ENCODE measurements at places on chromosomes 12 and 14.

GRCh38 chr14:83909507-83909906, 1620.4 kb upstream of the FLRT2 start:
- no peak for DNase-seq

DNA sequence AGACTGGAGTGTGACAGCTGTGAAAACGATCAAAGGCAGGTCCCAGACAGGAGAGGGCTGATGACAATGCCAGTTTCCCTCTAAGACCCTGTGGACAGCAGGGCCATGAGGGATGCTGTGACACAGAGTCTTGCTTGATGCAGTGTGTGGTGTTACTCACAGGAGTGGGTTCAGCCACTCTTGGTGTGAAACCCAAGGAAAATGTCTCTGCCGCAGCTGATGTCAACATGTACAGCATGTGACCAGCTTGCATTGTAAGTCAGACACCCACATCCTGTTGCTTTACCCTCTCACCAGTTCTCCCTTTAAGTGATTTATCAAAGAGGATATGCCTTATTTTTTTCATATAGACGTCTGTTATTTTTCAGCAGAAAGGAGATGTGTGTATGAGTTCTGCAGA, 268.6 kb downstream of the BTG1 start:
- DNase-seq = peak; percentile 71

- no peak for DNase-seq
Observed at GRCh38 chr12:1662761-1663439, 28.0 kb upstream of the ADIPOR2 start.

DNA sequence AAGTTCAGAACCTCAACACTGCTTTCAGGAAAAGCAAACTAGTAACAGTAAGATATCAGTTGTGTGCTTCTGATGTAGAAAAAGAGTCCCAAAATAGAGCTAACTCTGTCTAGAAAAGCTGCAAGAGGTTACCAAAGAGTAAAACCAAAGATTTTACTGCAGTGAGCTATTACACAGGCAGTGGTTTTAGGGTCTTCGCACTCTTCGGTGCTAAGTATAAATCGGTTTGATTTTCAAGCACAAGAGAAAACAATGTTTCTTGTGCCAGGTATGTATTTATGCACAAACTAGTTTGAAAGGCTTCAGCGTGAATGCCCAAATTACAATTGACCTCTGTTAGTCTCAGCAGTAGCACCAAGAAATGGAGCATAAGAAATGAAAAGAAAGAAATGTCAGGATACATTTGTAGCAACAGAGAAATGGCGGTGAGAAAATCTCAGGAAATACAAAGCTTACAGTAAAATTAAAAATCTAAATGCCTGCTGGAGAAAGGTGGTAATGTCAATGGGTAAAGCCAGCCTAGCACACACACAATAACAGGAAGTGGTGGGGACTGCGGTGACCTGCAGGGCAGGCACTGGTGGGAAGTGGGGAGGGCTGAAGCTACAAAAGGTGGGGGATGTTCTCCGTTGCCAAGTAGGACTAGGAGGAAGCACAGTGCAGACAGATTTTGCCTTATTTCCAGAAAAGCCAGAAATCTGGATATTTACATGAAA, 18.0 kb upstream of the DYRK2 start:
- peak; percentile 63 for DNase-seq

- DNase-seq = no peak
Observed at GRCh38 chr12:3303410-3304136, 187.4 kb upstream of the PRMT8 start.

DNA sequence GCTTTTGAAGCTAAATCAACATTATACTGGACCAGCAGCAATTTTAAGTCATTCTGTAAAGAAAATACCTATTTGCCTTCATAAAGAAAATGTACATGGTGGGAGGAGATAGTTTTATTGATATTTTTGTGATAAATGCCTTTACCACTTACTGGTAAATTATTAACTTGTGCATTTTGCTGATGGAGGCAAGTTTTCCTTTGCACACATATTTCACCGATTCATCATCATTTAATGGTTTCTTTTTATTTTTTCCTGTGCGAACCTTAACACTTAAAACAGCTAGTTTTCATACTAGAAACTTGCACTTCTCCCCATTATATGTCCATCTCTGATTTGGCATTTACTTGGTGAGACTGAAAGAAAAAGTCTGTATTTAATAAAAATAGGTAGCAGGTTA, 239.3 kb downstream of the TRHDE start:
- no peak for DNase-seq

- DNase-seq = no peak
Observed at GRCh38 chr14:36320897-36321381, 502 bp upstream of the MBIP start.

DNA sequence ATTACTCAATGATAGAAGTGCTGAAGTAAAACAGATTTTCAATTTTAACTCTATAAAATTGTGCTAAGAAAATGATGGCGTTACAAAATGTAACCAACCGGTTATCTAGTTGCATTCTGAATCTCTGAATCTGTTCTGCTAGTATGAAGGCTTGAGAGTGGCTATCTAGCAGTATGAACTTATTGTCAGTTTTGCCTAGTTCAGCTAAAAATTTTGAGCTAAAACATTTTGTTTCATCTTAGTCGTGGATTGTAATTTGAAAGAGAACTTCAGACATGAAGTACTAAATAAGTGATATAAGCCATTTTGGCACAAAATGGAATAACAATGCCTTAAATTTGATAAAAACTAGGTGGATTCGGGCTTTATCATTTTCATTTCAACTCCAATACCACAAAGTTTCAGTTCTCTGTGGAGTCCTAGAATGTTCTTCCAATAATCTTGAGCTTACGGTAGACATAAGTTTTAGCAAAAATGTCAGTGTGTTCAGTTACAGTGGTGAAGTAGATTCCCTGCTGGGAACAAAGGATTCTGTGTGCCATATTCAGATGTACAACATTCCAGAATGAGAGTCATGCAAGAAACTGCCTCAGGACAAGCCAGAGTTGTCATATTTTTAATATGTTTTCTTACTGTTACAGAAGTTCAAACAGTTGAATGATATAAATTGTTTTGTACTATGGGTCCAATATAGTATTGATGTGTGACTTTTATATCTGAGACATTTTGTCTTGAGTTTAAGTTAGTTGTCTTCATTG, 28.1 kb downstream of the ATP6V1D start:
- DNase-seq = no peak

DNA sequence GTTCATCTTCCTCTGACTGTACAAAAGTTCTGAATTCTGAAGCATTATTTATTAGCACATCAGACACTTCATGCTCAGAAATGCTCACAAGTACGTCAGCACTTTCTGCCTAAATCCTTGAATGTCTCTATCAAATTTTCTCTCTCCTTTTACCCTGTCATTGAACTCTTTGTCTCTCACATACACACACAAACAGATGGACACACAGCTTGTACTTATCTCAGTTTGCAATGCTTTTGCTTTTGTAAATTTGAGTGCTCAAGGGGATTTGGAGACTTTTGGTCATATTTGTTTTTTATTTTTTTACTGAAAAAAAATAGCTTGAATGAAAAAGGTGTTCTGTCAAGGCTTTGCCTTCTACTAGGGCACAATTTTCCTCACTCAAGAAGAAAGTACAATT, 64.2 kb upstream of the PDZRN4 start:
- no peak for DNase-seq

- DNase-seq = no peak
Observed at GRCh38 chr12:31119192-31119802, 45.6 kb downstream of the DDX11 start.

DNA sequence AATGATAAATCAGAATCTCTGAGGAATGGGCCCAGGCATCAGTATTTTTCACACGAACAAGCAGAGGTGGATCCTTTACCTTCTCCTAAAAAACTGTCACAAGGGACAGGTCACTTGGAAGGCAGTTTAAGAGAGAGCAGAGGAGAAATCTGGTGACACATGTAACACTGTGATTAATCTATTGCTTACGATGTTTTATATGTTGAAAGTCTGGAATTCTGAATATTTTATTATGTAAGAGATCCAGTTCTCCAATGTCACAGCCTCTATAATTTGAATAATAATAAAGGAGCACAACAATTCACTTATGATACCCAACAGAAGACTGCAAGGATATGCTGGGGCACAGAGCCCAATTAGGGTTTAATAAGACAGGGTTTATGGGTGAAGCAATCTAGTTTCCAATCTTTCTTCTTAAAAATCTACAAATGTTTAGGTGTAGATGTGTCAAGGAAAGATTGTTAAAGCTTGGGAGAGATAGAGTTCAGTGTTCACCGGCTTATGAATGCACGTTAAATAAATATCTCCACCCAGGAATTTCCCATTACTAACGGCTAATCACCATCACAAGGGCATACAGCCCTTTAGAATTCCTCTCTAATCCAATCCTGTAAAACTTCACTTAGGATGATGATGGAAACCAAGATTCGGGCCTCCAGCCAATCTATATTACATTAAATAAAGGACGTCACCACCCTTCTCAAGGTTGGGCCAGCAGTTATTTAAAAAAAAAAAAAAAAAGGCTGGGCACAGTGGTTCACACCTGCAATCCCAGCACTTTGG, 23.4 kb downstream of the DUSP16 start:
- DNase-seq = no peak

GRCh38 chr14:83908419-83908818, 1621.5 kb upstream of the FLRT2 start:
- DNase-seq = no peak

DNA sequence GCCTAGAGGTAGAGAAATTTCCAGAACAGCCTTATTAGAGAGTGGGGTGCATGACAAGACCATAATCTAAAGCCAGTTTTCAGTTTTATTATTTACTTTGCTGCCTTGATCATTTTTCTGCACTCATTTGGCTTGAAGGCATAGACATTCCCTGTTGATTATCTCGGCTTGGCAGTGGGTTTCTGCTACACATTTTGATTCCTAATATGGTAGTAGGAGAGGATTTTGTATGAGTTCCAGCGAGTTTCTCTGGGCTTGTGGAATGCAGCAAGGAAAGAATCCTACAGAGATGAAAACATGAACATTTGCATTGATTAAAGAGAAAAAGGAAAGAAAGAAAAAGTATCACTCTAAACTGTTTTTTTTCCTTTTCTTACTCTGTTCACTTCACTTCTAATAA, 281.2 kb downstream of the PAWR start:
- no peak for DNase-seq

DNA sequence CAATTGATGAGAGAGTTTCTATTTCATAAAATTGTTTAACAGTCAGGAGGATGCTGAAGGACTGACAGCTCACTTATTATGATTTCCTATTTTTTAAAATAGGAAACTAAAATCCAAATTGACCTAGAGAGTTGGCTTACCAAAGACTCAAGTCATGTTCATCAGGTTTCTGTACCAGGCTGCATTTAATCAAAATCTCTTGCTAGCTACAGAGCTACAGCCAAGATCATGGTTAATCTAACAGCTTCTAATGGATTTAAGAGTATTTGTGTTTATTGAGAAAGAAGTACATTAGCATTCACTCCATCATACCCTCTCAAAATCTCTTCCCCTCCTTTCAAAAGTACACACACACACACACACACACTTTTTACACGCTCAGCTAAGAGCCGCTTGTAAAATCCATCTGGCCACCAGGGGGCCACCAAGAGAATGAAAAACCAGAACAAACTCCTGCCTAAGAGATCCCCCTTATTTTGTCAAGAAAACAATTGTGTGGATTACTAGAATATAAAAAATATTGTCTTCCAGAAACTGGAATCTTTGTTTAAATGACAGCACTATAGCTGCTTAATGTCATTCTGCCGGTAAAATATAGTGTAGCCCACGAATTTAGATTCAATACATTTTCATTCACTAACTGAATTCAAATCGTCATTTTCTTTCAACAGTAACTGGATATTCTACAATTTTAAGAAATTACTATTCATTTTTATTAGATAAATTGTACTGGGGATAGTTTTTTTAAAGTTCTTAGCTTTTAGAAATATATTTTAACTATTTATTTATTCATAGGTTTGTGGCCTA, 334.0 kb downstream of the BTG1 start:
- peak; percentile 48 for DNase-seq

DNA sequence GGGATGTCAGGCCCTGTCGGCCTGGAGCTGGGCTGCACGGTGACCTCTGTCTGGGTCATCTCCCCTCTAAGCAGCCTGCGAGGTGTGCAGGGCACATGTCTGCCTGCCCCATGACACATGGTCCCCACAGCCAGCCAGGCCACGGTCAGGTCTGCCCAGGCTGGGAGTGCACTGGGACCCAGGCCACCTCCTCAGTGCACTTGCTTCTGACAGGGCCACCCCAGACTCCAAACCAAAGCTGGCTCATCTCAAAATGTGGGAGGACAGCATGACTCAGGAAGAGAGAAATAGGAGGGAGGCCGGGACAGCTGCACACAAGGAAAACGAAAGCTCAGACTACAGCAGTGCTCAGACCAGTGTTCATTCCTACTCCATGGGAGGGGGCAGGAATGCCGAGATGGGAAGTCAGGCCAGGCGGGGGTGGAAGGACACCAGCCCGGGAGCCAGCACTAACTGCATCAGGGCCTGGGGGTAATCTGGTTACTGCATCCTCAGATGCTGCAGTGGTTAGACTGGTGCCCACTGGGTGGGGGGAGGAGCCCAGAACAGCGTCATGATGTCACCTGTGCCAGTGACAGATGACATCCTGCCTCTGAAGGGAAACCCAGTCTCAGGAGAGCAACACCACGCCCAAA, 4.0 kb downstream of the P2RX2 start:
- no peak for DNase-seq

DNA sequence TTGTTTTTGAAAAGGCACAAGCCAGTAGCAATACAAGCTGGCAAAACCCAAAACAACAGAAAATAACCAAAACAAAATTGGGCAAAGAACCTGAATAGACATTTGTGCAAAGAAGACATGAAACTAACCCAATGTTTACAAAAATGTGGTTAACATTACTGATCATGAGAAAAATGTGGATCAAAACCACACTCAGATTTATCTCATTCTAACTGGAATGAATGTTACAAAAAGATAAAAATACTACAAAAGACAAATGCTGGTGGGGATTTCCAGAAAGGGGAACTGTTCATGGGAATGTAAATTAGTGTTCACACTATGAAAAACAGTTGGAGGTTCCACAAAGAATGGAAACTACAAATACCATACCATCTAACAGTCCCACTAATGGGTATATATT, 26.6 kb downstream of the ASCL4 start:
- no peak for DNase-seq

GRCh38 chr12:124754949-124755800, 108.5 kb downstream of the SCARB1 start:
- no peak for DNase-seq

- no peak for DNase-seq
Observed at GRCh38 chr12:23628806-23629205, 320.7 kb downstream of the SOX5 start.

- DNase-seq = no peak
Observed at GRCh38 chr14:71716041-71716772, 216.0 kb upstream of the RGS6 start.

DNA sequence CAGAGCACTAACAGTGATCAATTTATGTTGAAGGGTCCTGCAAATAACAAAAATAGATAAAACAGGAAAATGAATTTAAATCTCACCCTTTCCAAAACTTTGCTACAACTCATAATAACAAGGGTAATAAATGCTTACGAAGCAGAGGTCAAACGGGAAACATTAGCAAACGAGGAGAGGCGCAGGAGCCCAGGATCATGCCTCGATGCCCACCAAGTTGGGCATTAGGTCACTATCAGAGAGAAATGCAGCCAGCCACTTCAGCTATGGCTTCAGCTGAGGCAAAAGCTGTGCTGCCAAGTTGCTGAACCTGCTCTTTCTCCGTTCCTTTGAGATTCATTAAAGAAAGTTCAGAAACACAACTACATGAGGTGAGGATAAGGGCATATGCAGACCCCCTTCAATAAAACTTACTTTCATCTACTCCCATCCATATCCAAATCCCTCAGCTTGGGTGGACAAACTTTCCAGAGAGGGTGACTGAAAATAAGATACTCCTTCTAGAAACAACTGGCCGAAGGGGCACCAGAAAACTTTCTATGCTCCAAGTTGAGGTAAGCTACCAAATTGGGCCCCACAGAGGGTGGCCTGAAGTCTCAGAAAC, 7.9 kb downstream of the NKX2-1 start:
- no peak for DNase-seq

Data from activated CD4-positive, CD25-positive, alpha-beta regulatory T cell treated with anti-CD3 and anti-CD28 coated beads, Interleukin-2, amount 50 U/mL, for 16 hours (primary cell).